Activated T-helper 2 cell treated with anti-CD3 and anti-CD28 coated beads, Interferon-gamma antibody, Interleukin-2, Interleukin-4, amounts not matched to agents 10 μg/mL and 5 μg/mL and 100 μg/mL, durations not matched to agents 14 hours and 24 hours and 36 hours (primary cell): ENCODE measurements at places on chromosomes 12 and 14.

- H3K36me3 ChIP-seq = peaks cover 35% of the 10 kb centered on the region
- H3K4me3 ChIP-seq = peak overlapping the region; percentile 83
- peak overlapping the region; percentile 83 for H3K27ac ChIP-seq
These were observed 2.6 kb upstream of the SOCS2 start for GRCh38 chr12:93569656-93570551.

DNA sequence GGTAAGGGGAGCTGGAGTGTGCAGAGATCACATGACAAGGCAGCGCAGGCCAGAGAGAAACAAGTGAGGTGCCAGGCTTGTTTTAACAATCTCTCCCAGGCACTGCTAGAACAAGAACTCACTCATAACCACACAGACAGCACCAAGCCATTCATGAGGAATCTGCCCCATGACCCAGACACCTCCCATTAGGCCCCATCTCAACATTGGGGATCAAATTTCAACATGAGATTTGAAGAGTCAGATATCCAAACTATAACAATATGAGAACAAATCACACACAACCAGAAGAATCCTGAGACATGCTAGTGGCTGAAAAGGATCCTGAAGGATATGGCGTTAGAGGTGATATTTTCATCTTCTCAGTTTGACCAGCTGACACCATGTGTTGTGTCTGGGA lies 21.9 kb downstream of the OR6J1 start:
- H3K27me3 ChIP-seq = peaks cover 10% of the 10 kb centered on the region
- no peak overlapping the region for H3K27ac ChIP-seq
- no peak for DNase-seq
- no peaks in the 10 kb centered on the region for H3K36me3 ChIP-seq
- peaks cover 6% of the 10 kb centered on the region for H3K4me1 ChIP-seq
- no peak overlapping the region for H3K4me3 ChIP-seq

DNA sequence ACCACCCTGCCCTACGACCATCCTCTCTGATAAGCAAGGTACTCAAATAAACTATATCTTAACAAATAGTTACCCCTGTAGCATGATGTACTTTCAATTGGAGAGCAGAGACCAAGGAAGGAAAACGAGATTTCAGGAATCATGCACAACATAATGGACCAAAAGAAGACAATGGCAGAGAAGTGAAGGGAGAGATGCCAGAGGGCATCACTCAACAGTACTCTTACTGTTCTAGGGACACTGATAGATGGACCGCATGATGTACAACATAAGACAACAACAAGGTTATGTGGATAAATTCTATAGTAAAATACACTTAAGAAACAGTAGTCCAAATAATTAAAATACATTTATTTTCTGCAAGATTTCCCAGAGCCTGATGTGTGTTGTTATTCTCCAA lies 77.5 kb upstream of the IFNG-AS1 start:
- DNase-seq = no peak
- H3K27ac ChIP-seq = no peak overlapping the region
- H3K36me3 ChIP-seq = no peaks in the 10 kb centered on the region
- no peaks in the 10 kb centered on the region for H3K4me1 ChIP-seq
- no peak overlapping the region for H3K4me3 ChIP-seq
- peaks cover 16% of the 10 kb centered on the region for H3K27me3 ChIP-seq

DNA sequence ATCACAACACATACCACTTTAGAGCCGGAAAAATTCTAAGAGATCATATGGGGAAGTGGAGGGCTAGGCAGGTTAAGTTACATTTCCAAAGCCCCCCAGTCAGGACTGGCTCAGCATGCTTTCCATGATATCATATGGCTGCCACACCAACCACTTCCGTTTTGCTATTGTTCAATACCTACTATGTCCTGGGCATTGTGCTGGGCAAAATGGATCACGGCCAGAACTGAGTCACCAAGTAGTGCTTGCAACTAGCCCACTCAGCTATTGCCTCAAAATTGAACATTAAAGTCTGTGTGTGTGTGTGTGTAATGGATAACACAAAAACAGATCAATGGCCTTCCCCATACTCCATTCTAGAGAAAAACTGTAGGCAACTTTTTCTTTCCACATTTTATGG lies 22.7 kb downstream of the WIF1 start:
- H3K4me1 ChIP-seq = no peaks in the 10 kb centered on the region
- H3K27ac ChIP-seq = no peak overlapping the region
- peaks cover 41% of the 10 kb centered on the region for H3K27me3 ChIP-seq
- DNase-seq = no peak

- no peak overlapping the region for H3K27ac ChIP-seq
- no peaks in the 10 kb centered on the region for H3K36me3 ChIP-seq
- no peaks in the 10 kb centered on the region for H3K4me1 ChIP-seq
- H3K4me3 ChIP-seq = no peak overlapping the region
These were observed 17.5 kb downstream of the SLC35F4 start for GRCh38 chr14:57848353-57848752.

DNA sequence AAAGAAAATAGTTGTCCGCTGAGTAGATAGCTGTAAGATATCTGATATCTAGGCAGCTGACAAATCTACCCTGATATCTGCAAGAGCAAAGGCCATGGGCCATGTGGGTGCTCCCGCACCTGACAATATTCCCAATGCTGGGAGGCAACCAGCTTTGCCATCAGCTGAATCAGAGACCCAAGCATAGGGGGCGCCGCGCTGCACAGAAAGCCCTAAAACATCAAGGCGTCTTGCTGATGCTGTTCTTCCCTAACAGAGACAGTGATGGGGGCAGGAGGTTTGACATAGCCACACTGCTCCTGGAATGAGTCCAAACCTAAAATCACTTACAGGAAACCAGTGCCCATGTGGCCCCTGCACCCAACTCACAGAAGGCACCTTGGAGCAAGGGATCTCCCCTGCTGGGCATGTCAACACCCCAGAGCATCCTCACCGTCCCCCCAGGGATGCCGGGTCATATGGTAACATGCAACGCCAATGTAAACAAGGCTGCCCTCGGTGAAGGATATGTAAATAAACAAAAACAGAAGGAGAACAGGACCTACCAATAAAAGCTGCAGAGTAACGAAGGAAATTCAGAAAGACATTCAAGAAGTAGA lies 199.5 kb downstream of the TMEM132D start:
- no peaks in the 10 kb centered on the region for H3K4me1 ChIP-seq
- H3K36me3 ChIP-seq = no peaks in the 10 kb centered on the region
- no peak for DNase-seq
- no peak overlapping the region for H3K27ac ChIP-seq

- H3K4me3 ChIP-seq = no peak overlapping the region
- H3K27ac ChIP-seq = no peak overlapping the region
- H3K27me3 ChIP-seq = peaks cover 5% of the 10 kb centered on the region
- H3K36me3 ChIP-seq = no peaks in the 10 kb centered on the region
These were observed 106.2 kb upstream of the RPH3A start for GRCh38 chr12:112685321-112685720.

DNA sequence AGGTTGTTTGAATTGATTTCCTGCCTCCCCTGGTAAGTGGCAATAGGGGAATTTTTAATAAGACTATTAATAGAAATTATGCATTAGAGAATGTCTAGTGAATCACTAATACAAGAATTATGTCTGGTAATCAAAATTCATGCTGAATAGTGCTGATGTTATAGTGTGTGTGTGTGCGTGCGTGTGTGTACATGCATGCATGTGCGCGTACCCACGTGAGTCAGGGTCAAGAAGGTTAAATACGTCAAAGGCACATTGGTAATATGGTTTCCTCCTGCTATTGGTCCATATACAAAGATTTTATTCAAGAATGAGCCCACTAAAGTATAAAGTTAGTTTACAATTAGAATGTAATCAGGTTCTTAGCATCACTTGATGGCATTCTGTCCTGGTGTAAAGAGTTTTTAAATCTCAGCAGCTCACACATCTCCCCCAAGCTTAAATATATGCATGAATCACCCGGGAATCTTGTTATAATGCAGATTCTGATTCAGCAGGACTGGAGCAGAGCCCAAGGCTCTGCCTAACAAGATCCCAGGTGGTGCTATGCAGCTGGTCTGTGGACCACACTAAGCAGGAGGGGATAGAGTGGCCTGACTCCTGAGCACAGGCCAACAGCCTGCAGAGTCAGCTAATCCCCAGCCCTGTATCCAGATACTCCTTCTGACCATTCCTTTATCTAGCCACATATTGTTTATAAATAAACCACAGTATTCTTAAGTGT lies 43.9 kb downstream of the TTC9 start:
- no peaks in the 10 kb centered on the region for H3K4me1 ChIP-seq
- H3K36me3 ChIP-seq = no peaks in the 10 kb centered on the region
- no peak overlapping the region for H3K27ac ChIP-seq
- no peak overlapping the region for H3K4me3 ChIP-seq

DNA sequence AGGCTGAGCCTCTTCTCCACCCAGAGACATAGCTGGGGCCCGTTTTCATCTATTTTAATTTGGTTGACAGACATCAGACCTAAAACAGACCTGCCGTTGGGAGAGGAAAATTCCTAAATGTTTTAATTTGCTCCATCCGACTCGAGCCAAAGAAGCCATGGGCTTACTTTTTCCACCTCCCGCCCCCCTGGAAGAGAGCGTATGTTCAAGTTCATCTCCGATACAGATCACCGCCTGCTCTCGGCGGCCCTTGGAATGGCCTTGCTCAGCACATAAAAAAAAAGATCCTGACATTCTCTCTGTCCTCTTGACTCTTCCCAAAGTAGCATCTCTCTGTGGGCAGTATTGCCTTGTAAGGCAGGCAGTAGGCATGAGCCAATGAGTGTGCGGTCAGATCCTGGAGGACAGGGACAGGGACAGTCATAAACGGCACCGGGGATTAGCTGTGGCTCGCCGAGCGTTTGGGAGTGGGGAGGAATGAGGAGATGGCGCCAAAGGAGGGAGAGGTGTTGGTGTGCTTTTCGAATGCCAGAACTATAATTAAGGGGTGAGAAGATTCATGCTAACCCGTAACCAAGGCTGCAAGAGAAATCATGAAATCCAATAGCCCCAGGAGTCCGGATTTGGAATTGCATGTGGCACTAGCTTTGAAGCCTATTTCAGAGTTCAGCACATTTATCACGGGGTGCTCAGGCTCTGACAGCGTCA lies 47.9 kb upstream of the MEG3 start:
- H3K27me3 ChIP-seq = no peaks in the 10 kb centered on the region
- H3K4me1 ChIP-seq = no peaks in the 10 kb centered on the region
- no peak overlapping the region for H3K4me3 ChIP-seq
- no peak overlapping the region for H3K27ac ChIP-seq
- H3K36me3 ChIP-seq = no peaks in the 10 kb centered on the region

DNA sequence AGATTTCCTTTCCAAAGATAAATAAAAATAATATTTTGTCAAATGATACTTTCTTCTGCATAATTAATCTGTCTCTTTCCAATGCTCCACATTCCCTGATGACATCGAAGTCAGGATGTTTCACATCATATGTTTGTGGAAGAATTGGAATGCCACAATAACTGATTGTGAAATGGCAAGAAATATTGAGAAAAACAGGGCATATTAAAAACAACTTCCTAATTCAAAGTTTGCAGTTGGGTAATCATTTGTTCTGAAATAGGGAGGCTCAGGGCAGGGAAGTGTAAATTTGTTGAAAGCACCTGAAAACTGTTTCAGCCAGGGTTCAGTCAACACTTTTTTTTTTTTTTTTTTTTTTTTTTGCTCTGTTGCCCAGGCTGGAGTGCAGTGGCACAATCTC lies 50.7 kb downstream of the BCAT1 start:
- no peak overlapping the region for H3K27ac ChIP-seq
- no peak for DNase-seq
- H3K36me3 ChIP-seq = peaks cover 9% of the 10 kb centered on the region
- peaks cover 14% of the 10 kb centered on the region for H3K27me3 ChIP-seq

DNA sequence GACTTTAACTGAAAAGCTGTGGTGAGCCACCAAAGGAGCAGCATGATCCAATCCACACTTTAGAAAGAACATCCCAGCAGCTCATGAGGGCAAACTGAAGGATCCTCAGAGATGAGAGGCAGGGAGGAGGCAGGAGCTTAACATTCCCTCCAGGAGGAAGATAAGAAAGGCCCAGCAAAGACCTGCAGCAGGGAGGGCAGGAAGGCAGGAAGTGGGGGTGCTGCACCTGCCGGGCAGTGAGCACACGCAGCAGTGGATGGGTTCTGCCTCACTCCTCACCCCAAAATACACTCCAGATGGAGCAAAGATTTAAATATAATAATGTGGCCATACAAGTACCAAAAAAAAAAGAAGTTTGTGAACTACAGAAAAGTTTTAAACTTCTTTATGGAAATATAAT lies 48.4 kb downstream of the GCH1 start:
- peaks cover 18% of the 10 kb centered on the region for H3K4me1 ChIP-seq
- peaks cover 43% of the 10 kb centered on the region for H3K36me3 ChIP-seq
- H3K4me3 ChIP-seq = no peak overlapping the region
- H3K27ac ChIP-seq = no peak overlapping the region
- no peak for DNase-seq

GRCh38 chr12:14510574-14510973 lies 57.1 kb downstream of the PLBD1 start:
- no peak for DNase-seq
- H3K36me3 ChIP-seq = no peaks in the 10 kb centered on the region
- no peak overlapping the region for H3K4me3 ChIP-seq

- no peaks in the 10 kb centered on the region for H3K36me3 ChIP-seq
- no peaks in the 10 kb centered on the region for H3K4me1 ChIP-seq
- H3K27me3 ChIP-seq = peaks cover 2% of the 10 kb centered on the region
These were observed 23.3 kb downstream of the MEG3 start for GRCh38 chr14:100849115-100849781.

DNA sequence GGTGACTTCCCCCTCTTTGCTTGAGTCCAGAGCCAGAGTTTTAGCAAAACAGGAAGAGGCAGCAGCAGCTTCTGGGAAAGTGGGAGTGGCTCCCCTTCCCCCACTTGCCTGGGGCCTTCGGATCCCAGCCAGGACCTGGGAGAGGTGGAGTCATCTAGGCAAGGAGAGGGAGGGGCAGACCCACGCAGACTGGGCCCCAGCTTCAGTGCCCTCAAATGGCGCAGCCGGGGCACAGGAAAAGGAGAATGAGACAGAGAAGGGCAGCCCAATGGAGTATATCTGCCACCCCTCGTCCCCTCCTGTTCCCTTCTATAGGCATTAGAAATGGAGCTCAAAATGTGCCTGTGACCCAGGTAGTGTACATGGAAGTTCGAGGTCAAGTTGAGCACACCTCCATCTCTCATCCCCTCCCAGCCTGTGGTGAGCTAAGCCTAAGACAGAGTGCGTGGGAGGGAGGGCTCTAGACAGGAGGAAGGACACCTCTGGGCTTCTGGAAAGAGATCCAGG lies 9.3 kb upstream of the HDAC7 start:
- H3K27ac ChIP-seq = peak overlapping the region; percentile 61
- H3K36me3 ChIP-seq = peaks cover 4% of the 10 kb centered on the region
- peak overlapping the region; percentile 20 for H3K4me3 ChIP-seq
- H3K27me3 ChIP-seq = no peaks in the 10 kb centered on the region

GRCh38 chr12:64042911-64043310 lies 179.2 kb downstream of the KICS2 start:
- no peaks in the 10 kb centered on the region for H3K4me1 ChIP-seq
- H3K4me3 ChIP-seq = no peak overlapping the region
- H3K36me3 ChIP-seq = no peaks in the 10 kb centered on the region
- H3K27me3 ChIP-seq = peaks cover 1% of the 10 kb centered on the region
- no peak for DNase-seq
- no peak overlapping the region for H3K27ac ChIP-seq

GRCh38 chr14:71318097-71318459 lies 410.8 kb downstream of the PCNX1 start:
- no peak for DNase-seq
- peaks cover 22% of the 10 kb centered on the region for H3K4me1 ChIP-seq
- peaks cover 2% of the 10 kb centered on the region for H3K27me3 ChIP-seq
- no peak overlapping the region for H3K27ac ChIP-seq
